NCI-H2081 (cell line): ENCODE measurements at places on chromosomes 5 and 9.

DNA sequence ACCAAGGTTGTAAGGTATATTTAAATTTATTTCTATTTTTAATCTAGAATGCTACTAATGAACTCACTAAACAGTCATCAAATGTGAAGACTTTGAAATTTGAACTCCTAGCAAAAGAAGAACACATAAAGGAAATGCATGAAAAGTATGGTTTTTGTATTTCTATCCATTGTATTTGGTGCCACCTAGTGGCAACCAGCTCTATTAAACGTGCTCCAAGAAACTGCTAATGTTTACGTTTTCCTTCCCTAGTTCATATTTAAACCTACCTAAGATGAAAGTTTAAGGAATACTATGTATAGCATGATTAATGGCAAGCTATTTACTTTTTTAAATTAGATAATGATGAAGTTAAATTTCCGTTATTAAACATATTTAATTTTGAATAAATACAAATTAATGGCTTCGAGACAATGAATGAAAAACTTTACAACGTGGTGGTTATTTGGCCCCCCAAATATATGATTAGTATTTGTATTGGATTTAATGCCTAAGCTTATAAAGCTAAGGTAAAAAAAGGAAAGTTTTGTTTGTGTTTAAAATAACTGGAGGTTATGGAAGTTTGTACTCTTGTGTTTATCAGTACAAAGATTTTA lies 115.9 kb upstream of the SH3GL2 start:
- peak; percentile 66 for DNase-seq

DNA sequence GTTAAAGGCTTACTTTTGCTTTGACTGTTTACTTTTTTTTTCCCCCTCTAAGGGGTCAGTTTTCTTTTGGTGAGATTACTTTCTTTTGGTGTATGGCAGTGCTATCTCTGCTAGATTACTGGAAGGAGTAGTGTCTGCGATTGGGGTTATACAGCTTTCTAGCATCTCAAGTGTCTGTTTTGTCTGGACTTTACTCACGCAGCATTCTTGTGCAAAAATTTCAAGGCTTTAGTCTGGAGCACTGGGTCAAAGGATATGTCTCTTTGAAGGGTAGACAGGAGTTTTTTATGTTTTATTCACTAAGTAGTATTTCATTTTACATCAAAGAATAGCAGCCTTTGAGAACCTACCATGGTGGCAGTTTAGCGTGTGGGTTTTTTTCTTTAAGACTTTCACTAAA lies 52.6 kb downstream of the NDUFS4 start:
- no peak for DNase-seq

- no peak for DNase-seq
Measured at GRCh38 chr5:131532031-131532640, 102.9 kb downstream of the RAPGEF6 start.

GRCh38 chr9:127567035-127567729 lies 44.9 kb upstream of the STXBP1 start:
- DNase-seq = no peak

- DNase-seq = no peak
Measured at GRCh38 chr9:91042024-91042423, 240.4 kb downstream of the SYK start.

DNA sequence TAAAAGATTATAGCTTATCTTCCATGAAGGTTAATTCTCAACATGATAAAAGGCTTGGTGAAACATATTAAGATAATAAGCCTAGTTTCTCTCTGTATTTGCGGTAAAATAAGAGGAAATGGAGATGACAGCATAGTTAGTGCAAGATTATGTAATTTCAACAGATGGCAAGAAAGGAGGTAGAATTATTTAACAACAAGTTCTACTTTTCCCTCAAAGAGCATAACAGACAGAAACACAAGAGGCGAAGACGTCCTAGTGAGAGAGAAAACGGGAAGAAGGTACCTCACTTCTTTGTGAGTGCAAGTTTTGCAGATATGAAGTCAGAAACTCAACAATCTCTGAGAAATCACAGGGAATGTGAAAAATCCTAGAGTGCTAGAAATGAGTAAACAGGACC lies 144.8 kb upstream of the ADCY2 start:
- no peak for DNase-seq

GRCh38 chr5:95725937-95726810 lies 5.0 kb upstream of the RHOBTB3 start:
- no peak for DNase-seq

GRCh38 chr5:43065387-43065947 lies 25.3 kb upstream of the ANXA2R start:
- DNase-seq = no peak

GRCh38 chr9:137319011-137319738 lies 17.1 kb upstream of the NRARP start:
- no peak for DNase-seq

- DNase-seq = no peak
Measured at GRCh38 chr5:179146277-179146676, 86.1 kb downstream of the ZNF354C start.

DNA sequence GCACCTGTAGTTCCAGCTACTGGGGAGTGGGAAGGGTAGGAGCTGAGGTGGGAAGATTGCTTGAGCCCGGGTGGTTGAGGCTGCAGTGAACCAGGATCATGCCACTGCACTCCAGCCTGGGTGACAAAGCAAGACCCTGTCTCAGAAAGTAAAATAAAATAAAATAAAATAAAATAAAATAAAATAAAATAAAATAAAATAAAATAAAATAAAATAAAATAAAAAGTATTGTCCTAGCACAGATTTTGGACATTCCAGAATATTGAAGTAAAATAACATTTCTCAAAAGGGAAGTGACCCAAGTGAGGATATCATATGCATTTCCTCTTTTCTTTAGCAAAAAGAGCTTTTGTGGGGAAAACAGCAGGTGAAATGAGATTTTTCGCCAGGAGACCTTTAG lies 83.5 kb downstream of the TMEM174 start:
- no peak for DNase-seq

GRCh38 chr5:73515232-73515631 lies 17.0 kb downstream of the BTF3 start:
- peak; percentile 14 for DNase-seq

DNA sequence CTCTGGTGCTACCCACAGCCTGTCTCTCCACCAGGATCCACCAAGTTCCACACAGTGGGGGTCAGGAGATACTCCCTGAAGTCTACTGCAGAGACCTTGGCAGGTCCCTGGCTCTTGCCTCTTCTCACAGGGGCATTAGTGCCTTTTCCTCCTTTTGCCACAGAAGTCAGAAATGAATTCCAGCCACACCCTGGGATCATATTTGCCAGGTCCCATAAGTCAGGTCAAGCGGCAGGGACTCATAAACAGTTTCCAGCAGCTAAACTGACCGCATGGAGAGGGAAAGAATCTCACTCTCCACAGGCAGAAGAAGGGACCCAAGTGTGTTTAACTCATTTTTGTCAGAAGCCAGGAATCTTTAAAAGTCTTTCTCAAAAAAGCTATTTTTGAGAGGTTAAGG lies 13.3 kb upstream of the IFNK start:
- no peak for DNase-seq

DNA sequence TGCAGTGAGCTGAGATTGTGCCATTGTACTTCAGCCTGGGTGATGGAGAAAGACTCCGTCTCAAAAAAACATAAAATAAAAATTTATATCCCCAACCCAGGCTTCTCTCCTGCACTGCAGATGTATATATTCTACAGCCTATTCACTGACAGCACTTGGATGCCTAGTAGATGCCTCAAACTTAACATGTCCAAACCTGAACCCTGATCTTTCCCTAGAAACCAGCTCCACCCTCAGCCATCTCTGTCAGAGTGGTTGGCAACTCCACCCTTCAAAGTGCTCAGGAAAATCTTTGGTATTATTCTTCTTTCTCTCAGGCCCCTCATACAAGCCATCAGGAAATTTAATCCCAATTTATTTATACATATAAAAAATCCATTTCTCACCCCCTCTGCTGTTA lies 36.9 kb upstream of the TXN start:
- no peak for DNase-seq

GRCh38 chr9:93091056-93091452 lies 5.0 kb upstream of the CARD19 start:
- no peak for DNase-seq

GRCh38 chr9:89662718-89663613 lies 58.2 kb downstream of the GADD45G start:
- no peak for DNase-seq

DNA sequence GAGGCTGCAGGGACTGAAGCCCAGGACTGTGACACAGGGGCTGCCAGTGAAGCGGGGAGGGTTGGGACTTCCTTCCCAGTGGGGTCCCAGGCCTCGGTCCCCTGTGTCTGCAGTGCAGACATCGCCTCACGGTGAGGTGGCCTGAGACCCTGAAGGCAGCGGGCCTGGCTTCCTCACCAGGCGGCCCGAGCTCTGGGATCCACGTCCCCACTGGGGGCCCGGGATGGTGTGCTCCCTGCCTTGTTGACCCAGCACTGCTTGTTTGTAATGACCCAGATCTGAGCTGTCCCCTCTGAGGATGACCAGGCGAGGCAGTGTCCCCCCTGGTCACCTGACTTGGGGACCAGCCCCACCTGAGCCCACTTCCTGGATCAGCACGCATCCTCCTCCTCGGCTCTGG lies 53.1 kb downstream of the COL5A1 start:
- no peak for DNase-seq

- no peak for DNase-seq
Measured at GRCh38 chr9:134908524-134909309, 9.0 kb downstream of the FCN1 start.

GRCh38 chr5:23405316-23406068 lies 101.9 kb upstream of the PRDM9 start:
- no peak for DNase-seq

DNA sequence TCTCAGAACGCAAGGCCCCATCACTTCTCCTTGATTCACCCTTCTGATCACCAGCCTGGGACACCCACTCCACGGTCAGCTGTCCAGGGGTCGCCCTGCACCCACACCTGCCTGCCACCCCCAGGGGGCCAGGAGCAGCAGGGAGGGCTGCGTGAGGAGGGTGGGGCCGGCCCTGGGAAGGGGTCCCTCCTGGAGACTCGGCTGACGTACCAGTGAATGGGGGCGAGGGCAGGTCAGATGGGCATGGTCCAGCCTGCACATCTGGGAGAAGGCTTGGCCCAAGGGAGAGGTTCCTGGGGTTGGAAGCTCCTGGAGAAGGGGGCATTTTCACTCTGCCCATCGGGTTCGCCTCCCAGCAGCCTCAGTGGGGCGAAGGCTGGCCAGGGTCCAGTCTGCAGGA lies 21.8 kb upstream of the SARDH start:
- no peak for DNase-seq

- no peak for DNase-seq
Measured at GRCh38 chr5:107389775-107390148, 281.0 kb downstream of the EFNA5 start.

GRCh38 chr5:134125039-134126015 lies 10.8 kb downstream of the TCF7 start:
- peak; percentile 18 for DNase-seq

- DNase-seq = no peak
Measured at GRCh38 chr5:169071-169727, 22.1 kb upstream of the LRRC14B start.

- DNase-seq = no peak
Measured at GRCh38 chr5:143796753-143797152, 15.2 kb upstream of the HMHB1 start.

GRCh38 chr5:109928046-109928445 lies 238.3 kb downstream of the MAN2A1 start:
- no peak for DNase-seq

DNA sequence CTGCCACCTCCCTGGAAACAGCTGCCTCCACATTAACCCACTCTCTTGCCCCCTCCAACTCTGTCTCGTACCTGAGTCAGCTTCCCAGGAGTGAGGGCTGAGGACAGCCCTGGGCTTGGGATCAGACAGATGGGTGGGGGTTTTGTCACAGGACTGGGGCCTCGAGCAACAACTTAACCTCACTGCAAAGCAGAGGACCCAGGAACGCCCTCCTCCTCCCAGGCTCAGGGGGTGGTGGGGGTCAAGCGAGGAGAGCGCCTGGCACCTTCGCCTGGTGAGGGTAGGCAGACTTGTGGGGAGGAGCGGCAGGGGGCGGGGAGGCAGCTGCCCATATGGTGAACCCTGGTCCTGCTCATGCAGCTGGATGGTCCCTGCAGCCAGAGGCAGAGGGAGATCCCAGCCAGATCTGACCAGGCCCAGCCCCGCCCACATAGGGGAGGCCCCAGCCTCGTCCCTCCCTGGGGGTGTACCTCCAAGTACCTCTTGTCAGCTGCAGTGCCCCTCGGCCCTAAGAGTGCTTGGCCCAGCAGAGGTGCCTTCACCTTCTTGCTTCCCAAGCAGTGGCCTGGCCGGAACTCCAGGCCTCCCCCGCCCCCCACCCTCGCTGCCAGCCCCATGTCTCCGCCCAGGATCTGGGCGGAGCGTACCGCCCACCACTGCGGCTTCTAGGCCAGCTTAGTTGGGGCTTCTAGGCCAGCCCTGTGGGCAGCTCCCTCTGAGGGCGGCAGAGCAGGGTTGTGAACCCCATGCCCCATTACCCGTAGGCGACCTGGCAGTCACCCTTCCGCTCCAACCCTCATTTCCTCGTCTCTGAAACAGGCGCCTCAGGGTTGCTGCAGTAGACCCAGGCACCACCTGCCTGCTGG lies at the start of gene SARDH:
Gene SARDH, minus strand, starts transcription at position 579 of the 866 bp plus-strand sequence. CDS start 4,179 bp downstream, outside the sequence.
- DNase-seq = no peak

- no peak for DNase-seq
Measured at GRCh38 chr5:116605310-116606070, 30.9 kb upstream of the SEMA6A start.

DNA sequence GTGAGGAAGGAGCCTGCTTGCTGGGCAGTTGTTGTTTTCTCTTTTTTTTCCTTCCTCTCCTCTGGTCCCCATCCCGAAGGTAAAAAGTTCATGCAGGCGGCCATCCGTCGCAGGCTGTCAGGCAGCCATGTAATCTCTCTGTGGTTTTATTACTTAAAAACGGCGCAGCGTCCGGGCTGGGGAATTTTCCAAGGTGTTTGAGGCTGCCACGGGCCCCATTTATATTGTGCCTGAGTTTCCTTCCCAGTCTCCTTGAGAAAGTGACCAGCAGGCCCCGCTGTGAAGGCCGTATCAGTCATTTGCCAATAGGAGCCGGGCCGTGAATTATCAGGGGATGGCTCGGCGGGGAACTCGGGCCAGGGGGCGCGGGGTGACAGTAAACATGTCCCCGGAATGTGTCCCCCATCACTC lies 289.7 kb downstream of the PBX3 start:
- no peak for DNase-seq

GRCh38 chr5:82421119-82421518 lies 143.0 kb upstream of the RPS23 start:
- no peak for DNase-seq

- DNase-seq = no peak
Measured at GRCh38 chr9:133754187-133754586, 16.0 kb upstream of the SARDH start.

- no peak for DNase-seq
Measured at GRCh38 chr5:172795318-172795977, 24.5 kb upstream of the DUSP1 start.

GRCh38 chr9:1248743-1249142 lies 198.6 kb downstream of the DMRT2 start:
- DNase-seq = no peak

- no peak for DNase-seq
Measured at GRCh38 chr5:74019923-74020322, 393.9 kb downstream of the ARHGEF28 start.

- DNase-seq = no peak
Measured at GRCh38 chr5:134803821-134804220, 41.9 kb upstream of the C5orf24 start.
